Activated CD4-positive, alpha-beta T cell treated with anti-CD3 and anti-CD28 coated beads, Interleukin-2, amount 50 U/mL, for 1 hour (primary cell): ENCODE measurements at places on chromosomes 5 and 9.
A peak's percentile ranks its signal among the peaks of the same experiment; 100 is the strongest.

DNA sequence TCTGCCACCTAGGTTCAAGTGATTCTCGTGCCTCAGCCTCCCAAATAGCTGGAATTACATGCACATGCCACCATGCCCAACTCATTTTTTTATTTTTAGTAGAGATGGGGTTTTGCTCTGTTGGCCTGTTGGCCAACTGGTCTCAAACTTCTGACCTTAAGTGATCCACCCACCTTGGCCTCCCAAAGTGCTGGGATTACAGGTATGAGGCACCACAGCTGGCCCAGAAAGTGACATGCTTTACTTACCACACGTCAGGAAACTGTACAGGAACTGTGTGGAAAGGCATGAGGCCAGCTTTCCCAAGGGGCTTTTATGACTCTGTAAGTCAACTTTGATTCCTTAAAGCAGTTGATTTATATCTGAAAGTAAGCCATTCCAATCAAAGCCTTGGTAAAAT, 25.0 kb downstream of the DNAJB5 start:
- DNase-seq: no peak

- DNase-seq: no peak
Observed at GRCh38 chr9:134317790-134318414, 8.4 kb upstream of the RXRA start.

DNA sequence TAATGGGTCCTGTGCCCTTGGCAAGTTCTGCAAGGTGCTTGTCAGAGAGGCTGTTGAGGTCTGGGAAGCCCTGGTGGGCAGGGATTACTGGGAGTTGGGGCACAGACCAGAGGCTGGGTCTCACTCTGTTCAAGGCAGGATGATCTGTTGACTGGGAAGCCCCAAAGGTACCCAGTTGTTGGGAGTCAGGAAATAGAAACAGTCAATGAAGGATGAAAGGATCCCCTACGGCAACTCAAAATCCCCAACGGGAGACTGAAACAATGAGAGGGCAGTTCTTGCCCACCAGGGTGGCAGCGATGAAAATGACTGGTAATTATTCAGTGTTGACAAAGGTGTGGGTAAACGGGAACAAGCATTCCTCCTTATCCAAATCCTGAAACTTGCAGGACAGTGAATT, 31.2 kb downstream of the BNIP1 start:
- no peak for DNase-seq

DNA sequence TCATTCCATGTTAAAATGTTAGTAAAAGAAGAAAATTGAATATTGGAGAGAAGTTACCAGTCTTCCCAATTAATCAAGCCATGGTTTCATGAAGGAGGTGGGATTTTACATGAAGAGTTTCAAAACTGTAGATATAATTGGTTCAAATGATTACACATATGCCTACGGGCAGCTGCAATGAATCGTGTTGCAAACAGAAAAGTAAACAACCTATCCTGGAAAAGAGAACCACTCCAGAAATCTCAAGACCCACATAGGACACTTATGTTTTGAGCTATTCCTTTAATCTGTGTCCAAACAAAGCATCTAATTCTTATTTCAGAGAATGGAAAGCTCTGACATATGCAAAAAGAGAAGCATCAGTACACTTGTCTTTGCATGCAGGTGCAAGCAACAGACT, 340.2 kb downstream of the NDUFS4 start:
- no peak for DNase-seq

GRCh38 chr5:135996611-135997010, 32.2 kb upstream of the TGFBI start:
- DNase-seq: no peak

DNA sequence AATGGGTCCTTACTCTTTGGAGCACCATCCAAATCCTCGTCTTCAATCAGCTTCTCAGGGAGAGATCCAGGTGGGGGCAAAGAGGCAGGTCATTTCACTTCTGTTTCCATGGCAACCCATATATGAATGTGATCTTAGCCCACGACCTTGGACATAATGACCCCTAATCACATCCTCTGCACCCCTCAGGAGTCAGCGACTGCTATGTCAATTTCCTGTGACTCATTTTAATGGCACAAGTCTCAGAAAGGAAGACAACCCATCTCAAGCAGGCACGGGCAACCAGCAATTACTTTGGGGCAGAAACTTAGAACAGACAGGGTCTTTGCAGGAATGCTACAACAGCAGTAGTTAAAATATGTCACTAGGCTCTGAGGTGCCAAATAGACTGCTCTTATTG, 591.2 kb downstream of the TLR4 start:
- DNase-seq: no peak

- no peak for DNase-seq
Observed at GRCh38 chr5:122444411-122444810, 132.4 kb downstream of the SNCAIP start.

- DNase-seq: peak; percentile 25
Observed at GRCh38 chr5:176535101-176535663, 2.0 kb downstream of the RNF44 start.

GRCh38 chr5:120874081-120874862, 410.2 kb downstream of the PRR16 start:
- no peak for DNase-seq

GRCh38 chr5:81249240-81249639, 16.1 kb downstream of the CKMT2 start:
- no peak for DNase-seq

DNA sequence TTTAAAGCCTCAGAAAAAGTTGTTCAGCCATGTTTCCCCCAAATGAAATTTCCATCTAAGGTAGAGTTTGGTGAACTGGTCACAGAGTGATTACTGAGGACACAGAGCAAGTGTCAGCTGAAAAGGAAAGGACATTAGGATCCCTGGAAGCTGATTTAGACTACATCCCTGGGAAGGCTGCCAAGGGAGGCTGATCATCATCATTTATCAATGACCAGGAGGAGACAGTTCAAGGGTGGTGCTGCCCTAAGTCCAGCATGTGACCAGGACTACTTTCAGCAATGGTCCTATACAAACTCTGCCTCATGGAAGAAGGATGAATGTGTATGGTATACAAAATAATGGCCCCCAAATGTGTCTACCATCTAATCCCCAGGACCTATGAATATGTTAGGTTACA, 120.6 kb downstream of the PIK3R1 start:
- no peak for DNase-seq

- DNase-seq: no peak
Observed at GRCh38 chr5:30040488-30041118, 1152.9 kb upstream of the CDH6 start.

GRCh38 chr5:167012123-167013034, 1279.1 kb upstream of the WWC1 start:
- no peak for DNase-seq

DNA sequence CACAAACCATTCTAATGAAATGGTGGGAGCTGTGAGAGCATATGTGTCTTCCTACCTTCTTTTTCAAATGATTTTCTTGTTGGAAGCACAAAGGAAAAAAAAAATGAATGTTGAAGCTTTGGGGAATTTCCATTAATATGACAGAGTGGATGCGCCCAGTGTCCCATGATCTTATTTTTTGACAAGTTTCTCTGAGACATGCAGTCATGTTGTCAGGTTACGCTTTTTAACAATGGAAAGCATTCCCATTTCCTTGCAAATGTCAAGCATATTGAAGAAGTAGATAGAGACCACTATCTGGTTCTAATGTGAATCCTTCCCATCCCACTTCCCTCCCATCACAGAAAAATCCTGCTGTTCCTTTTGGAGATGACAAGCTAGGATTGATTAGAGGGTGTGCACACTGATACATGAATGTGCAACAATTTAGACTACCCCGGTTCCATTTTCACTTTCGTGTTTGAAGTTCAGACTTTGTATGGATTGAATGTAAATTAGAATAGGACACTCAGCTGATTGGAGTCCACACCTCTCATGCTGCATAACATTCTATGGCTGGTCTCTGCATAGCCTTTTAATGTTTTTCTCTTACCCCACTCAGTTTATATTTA, 919.4 kb downstream of the TLE4 start:
- DNase-seq: no peak

GRCh38 chr5:36861871-36862270, 14.7 kb upstream of the NIPBL start:
- DNase-seq: no peak

GRCh38 chr9:133351908-133352634, 4.1 kb downstream of the RPL7A start:
- DNase-seq: no peak
